Fibroblast of upper back skin (primary cell): ENCODE measurements at places on chromosomes 7 and 10.

- peak; percentile 43 for DNase-seq
These were observed 63.0 kb downstream of the TAX1BP1 start for GRCh38 chr7:27802999-27803398.

DNA sequence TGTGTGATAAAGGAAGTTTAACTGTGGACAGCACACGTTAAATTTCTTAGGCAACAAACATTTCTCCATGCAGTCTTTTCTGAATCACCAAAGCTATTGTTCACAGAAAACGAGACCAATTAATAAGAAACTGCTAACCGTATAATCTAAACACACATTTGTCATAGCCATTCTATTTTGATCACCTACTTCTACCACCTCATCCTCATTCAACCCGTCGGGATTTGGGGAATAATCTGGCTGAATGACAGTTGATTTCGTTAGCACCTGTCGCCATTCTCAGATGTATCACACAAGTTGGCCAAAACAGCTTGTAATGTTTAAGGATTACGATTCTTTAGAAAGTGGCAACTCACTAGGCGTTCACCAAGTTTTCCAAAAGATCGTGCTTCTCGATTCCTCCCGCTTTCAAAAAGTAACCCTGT lies 1.2 kb downstream of the EZH2 start:
- no peak for DNase-seq

DNA sequence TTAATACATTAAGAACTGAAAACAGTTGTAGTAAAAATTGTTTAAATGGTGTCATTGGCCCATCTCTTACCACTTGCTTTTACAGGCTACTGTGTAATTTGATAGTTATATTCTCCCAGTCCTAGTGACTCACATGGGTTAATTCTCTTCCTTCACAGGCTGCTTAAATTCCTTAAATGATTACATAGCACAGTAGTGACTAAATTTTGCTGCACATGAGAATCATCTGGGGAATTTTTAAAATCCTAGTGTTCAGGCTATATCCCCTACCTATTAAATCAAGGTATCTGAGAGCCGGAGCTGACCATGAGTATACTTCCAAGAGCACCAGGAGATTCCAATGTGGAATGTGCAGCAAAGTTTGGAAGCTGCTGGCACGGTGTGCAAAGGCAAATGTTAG lies 45.3 kb upstream of the ZNF800 start:
- DNase-seq = peak; percentile 83

GRCh38 chr10:33252794-33253203 lies 81.7 kb downstream of the NRP1 start:
- DNase-seq = peak; percentile 88

DNA sequence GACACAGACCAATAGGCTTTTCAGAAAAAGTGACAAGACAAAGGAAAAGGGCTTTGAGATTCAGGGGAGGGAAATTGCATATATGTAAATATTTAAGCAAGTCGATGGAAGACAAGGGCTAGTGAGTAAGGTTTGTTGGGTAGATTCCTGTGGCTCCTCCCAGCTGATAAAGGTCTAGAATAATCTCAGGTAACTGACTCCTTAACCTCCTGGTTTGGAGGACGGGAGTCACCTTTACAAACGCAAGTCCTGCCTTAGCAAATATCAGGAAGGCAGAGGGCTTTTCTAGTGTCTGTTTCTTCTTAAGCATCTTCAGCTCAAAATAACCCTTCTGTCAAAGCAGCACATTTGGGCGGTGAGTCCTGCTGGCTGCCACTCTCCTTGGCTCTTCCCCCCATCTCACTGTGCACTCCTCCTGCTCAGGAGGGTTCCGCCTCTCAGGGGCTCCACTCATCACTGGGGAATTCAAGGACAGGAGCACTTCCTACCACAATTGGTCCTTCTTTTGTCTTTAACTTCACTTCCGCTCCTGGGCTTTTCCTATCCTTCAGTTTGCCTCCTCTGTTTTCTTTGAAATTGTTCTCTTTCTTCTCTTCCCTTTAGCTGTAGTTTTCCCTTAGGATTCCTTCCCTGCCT lies 496.3 kb upstream of the KLF6 start:
- peak; percentile 61 for DNase-seq
